NCI-H510A (cell line): ENCODE measurements at places on chromosomes 4 and X.

DNA sequence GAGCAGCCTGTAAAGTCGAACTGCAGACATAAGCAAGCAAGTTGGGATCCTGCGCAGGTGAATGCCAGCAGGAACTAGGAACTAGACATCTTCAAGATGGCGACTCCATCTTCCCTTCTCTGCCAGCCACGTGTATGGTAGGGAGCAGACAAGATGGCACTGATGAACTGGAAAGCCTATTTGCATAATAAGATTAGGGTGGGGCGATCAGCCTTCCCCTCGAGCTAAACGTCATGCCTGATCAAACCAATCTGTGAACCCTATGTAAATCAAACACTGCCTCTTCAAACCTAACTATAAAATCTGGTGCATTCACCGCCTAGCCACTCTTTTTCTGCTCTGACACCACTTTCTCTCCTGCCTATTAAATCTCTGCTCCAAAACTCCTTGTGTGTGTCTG, 28.1 kb upstream of the LGI2 start:
- DNase-seq: no peak

DNA sequence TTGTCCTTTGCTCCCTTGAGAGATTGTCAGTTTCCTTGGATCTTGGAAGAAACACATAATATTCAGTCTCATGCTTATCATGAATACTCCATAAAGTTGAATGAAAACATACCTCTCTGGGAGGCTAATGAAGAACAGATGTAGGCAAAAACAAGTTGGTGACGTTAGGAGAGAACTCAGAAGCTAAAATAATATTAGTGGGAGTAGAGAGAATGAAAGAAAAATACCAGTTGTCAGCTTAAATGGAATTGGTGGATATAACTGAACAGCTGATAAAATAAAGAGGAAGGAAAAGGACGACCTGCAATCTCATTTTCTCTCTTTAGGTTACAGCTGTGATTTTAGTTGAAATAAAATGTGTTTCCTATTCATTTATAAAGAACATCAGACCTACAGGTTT, 124.8 kb downstream of the SNCA start:
- DNase-seq: no peak

DNA sequence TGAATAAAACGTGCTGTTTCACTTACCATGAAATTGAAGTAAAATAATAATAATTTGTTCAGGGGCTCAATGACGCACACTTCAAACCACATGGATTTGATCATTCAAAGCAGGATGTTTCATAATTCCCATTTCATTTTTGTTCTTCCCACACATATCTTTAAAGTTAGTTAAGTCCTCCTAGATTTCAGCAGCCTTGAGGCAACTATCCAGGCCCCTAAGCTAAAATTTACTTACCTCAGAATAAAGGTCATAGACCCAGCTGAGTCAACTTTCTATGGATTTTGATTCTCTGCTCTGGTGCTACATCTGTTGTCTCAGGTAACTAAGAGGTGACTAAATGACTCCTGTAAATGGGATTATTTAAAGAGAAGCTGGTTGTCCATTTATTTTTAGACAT, 25.0 kb downstream of the GPR174 start:
- DNase-seq: no peak

GRCh38 chr4:4412641-4413372, 25.9 kb downstream of the NSG1 start:
- no peak for DNase-seq

- DNase-seq: no peak
Measured at GRCh38 chr4:138670681-138671080, 344.9 kb upstream of the NOCT start.

DNA sequence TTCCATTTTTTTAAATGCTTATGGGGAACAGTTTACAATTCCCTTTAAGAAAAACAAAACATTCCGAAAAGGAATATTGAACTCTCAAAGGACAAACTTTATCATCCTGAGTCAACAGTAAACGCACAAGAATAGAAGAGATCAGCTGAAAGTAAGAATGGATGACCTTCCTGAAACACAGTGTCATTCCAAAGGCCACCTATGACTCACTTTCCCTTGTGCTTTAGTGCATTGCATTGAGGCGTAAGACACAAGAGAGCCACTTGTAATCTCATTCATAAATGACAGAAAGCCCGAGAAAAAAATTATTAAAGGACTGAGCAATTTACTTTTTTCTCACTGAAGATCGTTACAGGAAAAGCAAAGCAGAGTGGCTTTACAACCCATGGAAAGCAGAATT, 1062.4 kb upstream of the DIAPH2 start:
- DNase-seq: no peak
